ENCODE measurements at places on chromosomes 1 and 21. TPM values are rescaled to one million over a fixed set of nuclear protein-coding genes. Genes with fewer than 3 reads are reported as not detected.

- no peak for ATAC-seq
Measured at GRCh38 chr1:28269529-28269928, 10.2 kb downstream of the SESN2 start.

DNA sequence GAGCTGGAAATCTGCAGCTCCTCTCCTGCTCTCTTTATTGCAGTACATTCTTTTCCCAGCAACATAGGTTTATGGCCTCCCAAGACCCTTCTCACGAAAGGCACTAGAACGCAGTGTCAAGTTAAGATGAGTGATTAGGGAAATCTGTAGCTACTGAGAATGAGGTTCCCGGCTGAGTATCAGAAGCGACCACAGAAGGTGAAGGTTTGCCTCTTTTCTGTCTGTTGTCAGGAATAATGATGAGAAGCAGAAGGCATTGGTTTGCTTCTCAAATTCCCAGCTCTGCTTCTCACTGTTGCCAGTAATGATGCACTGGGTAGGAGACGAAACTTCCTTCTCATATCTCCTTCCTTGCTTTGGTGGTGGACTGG lies 128.4 kb downstream of the NTMT2 start:
- ATAC-seq, result no peak

DNA sequence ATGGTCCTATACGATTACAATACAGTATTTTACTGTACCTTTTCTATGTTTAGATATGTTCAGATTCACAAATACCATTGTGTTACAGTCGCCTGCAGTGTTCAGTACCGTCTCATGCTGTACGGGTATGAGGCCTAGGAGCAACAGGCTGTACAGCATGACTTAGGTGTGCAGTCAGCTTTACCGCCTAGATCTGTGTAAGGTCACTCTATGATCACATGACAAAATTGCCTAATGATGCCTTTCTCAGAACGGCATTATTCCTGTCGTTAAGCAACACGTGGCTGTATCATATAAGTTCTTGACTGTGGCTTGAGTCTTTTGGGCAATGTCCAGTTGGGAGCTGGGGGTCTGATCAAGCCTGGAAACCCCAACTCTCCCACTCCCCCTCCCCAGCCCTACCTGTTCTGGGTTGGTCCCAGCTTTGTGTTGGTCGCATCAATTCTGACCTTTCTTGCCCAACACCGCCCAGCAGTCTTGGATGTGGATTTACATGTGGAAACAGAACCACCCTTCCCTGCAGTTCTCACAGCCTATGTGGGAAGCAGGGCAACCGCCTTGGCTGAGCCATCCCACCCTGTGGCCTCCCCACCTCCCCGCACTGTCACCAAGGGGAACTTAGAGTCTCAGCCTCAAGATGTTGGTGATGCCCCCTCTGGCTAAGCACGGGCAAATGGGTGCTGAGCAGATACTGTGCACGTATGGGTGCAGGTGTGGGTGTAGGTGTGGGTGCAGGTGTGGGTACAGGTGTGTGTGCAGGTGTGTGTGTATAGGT lies 80.2 kb upstream of the ACTL8 start:
- ATAC-seq, result no peak

DNA sequence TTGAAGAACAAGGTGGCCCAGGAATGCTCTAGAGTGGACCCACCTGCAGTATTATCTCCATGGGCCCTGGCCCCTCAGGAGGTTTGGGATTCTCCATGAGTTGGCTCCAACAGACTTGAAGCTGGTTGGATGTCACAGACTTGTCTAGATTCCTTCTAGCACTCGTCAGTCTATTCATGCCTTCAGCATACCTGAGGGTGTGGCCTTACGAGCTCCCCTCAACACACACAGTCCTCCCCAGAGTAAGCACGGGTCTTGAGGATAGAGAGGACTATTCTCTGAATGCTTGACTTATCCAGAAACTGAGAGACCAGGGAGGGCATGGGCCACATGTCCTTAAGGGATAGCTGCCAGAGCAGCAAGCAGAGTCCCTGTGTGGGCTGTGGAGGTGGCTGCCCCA lies 45.9 kb upstream of the COL6A1 start:
- no peak for ATAC-seq

- ATAC-seq, result no peak
Measured at GRCh38 chr1:192579010-192579738, 3.6 kb downstream of the RGS1 start.

GRCh38 chr21:45455674-45456583 lies 51.0 kb downstream of the COL18A1 start:
- no peak for ATAC-seq

DNA sequence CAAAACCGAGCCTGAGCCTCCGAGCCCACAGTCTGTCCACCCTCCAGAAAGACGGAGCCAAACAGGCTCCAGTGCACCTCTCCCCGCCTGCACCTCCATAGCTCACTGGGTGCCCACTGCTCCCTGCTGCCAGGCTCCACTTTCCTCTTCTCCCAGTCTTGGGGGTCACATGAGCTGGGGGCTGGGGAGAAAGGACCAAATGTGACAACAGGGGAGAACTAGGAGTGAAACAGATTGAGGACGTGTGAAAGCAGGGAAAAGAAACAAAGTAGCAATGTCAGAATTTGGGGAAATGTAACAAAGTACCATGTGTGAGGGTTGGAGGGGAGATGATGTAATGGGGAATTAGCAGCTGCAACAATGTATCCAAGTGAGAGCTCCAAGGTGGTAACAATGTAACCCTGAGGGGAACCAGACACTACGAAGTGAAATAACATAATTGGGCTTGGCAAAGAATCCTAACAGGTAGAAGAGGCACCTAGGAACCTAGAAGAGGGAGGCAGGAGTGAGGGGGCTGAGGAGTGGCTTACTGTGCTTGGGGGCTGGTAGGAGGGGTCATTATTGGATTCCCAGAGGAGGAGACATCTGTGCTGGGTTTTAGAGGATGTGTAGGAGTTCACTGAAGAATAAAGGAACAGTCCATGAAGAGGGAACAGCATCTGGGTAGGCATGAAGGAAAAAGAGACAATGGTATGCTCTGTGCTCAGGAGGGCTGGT lies 12.5 kb downstream of the SDC3 start:
- ATAC-seq, result no peak

DNA sequence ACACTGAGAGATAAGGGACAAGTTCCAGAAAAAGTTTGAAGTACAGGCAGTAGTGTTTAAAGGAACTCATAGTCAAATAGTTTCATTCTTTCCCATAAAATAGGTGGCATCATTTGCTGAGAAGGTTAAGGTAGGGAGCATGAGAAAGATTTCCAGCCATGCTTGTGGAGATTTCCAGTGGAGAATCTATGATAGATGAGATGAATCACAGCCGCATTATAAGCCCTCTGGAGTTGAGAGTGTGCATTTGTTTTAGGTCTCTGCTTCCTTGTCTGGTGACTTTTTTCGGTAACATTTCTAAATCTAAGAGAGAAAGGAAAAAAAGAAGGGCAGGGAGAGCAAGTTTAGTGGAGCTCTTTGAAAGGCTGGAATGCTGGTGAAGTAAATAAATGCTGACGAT lies 108.7 kb downstream of the DISP1 start:
- ATAC-seq, result no peak

DNA sequence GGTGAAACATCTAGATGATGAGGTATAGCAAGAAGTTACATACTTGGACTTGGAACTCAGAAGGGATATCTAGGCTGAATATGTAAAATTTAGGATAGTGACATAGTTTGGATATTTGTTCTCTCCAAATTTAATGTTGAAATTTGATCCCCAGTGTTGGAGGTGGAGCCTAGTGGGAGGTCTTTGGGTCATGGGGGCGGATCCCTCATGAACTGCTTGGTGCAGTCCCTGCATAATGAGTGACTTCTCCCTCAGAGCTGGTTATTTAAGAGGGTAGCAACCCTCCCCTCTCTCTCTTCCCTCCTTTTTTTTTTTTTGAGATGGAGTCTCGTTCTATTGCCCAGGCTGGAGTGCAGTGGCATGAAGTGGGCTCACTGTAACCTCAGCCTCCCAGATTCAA lies 15.5 kb downstream of the ST3GAL3 start:
- ATAC-seq, result no peak

DNA sequence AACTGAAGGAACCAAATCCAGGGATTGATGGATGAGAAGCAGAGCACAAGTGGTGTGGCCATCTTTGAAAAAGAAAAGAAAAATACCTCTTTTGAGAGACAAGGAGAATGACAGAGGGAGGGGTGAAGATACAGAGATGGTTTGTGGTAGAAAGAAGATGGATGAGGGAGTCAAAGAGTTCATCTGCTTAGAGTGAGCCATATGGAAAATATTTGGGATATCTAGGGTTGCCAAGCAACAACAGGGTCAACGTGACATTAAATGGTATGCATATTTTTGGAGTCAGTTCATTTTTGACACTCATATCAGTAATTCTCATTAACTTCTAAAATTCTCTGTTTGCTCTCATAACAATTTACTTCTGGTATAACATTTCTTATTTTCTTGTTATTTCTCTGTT lies 50.7 kb downstream of the MACF1 start:
- no peak for ATAC-seq

DNA sequence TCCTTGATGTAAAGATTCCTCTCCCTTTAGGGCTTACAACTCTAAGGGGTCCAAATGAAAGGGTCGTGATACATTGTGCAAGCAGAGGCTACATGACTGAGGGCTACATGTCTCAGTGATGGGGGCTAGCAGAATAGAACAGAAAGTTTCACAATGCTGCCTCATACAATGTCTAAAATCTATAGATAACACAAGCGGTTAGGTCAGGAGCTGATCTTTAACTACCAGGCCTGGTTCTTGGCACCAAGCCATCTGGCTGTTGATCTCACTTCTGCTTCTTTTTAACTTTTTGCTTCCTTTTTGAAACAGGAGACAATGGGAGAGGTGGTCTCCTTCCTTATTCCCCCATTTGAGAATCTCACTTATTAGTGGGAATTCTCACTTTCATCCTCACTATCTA lies 710.2 kb downstream of the AMY1C start:
- ATAC-seq, result no peak

- ATAC-seq, result no peak
Measured at GRCh38 chr21:24097181-24097580, 1510.1 kb downstream of the MRPL39 start.

DNA sequence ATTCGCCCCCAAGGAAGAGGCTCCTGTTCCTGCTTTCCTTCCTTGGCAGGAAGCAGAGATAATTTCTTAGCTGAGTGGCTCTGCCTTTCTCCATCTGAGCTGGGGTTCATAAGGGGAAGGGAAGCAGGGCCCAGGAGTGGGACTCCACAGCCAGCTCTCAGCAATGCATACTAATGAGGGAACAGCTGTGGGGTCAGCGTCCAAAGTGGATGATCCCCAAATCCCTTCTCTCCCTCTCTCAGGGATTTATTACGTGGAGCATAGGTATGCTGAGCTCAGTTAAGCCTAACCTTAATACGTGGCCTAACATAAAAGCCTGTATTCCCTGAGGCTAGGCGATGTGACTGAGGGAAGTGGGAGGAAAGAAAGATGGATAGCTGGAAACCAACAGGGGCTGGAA lies 87.3 kb upstream of the CTTNBP2NL start:
- no peak for ATAC-seq

DNA sequence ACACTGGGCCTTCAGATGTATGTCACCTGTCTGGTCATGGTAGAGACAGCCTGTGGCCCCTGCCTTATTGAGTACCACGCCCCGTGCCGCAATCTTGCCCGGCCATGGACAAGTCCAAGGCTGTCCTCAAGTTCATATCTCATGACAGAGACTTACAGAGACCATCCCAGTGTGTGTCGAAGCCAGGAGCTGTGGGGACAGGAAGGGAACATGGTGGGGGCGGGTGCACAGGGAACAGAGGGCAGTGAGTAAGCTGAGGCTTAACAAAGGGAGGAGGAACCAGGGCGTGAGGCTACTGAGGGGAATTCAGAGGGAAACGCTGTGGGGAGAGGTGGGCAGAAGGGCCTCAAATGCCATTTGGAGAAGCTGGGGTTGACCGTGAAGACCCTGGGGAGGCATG lies 75.8 kb downstream of the ALPL start:
- ATAC-seq, result no peak

DNA sequence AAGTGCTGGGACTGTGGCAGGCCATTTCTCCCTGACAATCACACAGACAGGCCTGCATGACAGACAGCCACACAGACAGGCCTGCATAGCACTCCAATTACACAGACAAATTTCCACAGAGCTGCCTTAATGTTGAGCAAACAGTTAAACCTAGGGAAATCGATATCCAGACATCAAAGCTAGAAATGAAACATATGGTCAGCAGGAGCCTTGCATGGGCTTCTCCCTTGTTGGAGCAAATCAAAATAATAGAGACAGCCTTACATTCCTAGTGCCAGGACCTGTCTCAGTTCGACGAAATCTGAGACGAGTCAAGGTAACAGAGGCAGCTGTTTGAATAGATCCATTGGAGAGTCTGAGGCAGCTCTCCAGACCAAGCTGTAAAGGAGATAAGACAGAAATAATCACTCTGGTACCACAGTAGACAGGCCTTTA lies 42.4 kb downstream of the OLFML3 start:
- ATAC-seq, result no peak

- ATAC-seq, result no peak
Measured at GRCh38 chr1:9086045-9086444, 16.6 kb upstream of the SLC2A5 start.

- no peak for ATAC-seq
Measured at GRCh38 chr1:53298045-53298637, 29.7 kb downstream of the LRP8 start.

DNA sequence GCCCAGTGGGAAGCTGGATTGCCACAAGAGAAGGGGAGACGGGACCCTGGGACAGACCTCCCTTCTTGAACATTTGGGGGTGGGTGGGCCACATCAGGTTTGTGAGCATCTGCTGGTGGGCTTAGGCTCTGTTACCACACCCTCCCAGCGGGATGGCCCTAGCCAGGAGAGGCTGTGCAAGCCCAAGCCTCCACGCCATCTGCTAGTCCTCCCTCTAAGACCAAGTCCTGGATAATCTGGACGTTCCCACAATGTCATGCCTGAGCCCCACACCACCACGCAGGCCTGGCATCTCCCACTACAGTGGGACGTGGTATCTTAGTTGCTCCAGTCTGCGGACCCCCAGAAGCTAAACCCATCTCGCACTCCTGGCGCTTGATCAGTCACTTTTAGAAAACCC lies 3.7 kb upstream of the IBA57 start:
- no peak for ATAC-seq

- ATAC-seq, result no peak
Measured at GRCh38 chr1:216562383-216562782, 139.1 kb upstream of the USH2A start.

The ATP1A2 gene
- 0.61 TPM for total RNA-seq

The ARHGEF11 gene
- 19.5 TPM for total RNA-seq

The TMEM51 gene
- total RNA-seq, result 1.2 TPM

The HSPG2 gene
- 11.3 TPM for total RNA-seq

The PEX10 gene
- total RNA-seq, result 23.4 TPM

The C1orf94 gene
- total RNA-seq, result 0.19 TPM

The HPDL gene
- total RNA-seq, result 11.2 TPM

The PDC gene
- 1.7 TPM for total RNA-seq

The S100A6 gene
- total RNA-seq, result 2,516 TPM

The PLEKHA6 gene
- 30.3 TPM for total RNA-seq

The TNNT2 gene
- 0.41 TPM for total RNA-seq

The MEAF6 gene
- 158 TPM for total RNA-seq

Data from motor neuron (in vitro differentiated cells).